ENCODE measurements at places on chromosomes 16 and 17.

DNA sequence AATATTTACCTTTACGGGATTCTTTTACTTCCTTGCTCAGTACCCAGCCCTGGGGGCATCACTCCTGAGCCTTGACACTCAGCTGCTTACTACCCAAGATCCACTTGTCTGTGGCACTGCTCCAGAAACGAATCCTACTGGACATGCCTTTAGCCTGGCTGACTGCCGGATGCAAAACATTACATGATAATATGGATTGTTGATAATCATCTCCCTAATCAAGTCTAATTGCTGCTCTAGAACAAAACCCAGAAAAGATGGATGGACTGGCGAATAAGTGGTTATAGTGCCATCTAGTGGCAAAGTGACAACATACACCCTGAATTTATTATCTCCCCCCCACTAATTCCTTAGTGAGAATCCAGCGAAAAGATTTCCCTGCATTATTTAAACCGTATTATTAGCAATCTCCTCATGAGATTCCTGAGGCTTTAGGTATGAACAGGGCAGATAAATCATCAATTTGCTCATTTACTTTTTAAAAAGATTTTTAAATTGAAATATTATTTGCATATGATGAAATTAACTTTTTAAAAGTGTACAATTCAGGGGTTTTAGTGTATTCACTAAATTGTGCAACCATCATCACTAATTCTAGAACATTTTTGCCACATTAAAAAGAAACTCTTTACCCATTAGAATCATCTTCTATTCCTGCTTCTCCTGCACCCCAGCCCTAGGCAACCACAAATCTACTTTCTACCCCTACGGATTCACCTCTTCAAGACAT, 61.6 kb downstream of the RGS9 start:
- DNase-seq = peak; percentile 81

DNA sequence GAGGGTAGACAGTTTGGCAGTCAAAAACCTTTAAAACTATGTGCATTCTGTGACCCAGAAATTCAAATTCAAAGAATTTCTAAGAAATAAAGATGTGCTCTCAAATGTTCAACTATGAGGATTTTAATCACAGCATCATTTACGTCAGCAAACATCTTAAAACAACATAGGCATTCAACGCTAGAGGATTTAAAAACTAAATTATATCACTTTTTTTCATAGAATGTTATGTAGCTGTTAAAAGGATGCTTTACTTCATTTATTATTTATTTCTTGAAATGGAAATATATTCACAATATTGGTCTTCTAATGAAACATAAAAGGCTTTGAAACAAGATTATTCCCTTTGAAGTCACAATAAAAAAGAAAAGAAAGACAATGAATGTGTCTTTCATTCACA, 3.6 kb downstream of the GLP2R start:
- no peak for DNase-seq

DNA sequence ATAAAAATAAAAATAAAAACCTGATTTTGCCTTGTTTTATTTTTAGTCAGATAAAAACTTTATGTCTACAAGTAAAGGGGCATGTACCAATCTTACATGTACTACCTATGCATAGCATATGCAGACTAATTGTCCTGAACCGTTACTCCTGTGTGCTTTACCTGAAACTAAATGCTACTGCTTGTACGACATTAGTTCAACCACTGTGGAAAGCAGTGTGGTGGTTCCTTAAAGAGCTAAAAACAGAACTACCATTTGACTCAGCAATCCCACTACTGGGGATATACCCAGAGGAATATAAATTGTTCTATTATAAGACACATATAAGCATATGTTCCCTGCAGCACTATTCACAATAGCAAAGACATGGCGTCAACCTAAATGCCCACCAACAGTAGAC, 426.0 kb upstream of the PMFBP1 start:
- no peak for DNase-seq

DNA sequence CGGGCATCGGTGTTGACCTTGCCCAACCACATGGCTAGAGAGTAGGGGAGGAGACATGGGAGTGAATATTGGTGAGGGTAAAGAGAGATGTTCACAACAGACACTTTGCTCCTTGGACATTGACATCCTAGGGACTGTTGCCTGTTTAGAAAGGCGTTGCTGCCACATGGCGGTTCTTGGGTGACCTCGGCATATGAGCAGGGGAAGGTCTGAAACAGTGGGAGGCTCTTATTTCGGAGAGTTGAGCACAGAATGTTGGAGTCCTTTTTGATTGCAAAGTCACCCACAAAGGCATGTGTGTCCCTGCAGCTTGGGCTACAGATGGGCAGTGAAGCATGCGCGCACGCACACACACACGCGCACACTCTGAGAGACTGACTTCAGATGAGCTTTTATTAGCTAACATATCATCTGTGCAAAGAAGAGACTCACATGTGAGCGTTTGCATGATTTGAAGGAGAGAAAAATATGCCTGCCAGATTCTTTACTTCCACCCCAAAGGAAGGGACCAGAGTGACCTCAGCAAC, 104.4 kb downstream of the SHISA9 start:
- no peak for DNase-seq

DNA sequence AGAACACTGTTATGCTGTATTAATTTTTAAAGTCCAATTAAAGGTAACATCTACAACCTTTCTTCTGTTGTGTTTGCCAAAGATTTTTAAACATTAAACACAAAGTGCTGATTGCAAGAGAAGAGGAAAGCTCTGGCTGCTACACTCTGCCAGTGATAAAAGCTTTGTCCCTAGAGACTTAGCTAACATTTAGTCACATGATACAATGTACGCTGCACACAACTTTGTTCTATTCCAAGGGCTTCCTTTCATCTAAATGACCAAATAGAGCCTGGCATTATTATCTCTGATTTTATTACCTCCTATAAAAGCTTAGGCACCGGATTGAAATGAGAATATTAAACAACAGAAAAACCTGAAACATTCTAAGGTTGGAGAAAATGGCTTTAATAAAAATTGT, 388.7 kb upstream of the PMFBP1 start:
- no peak for DNase-seq

DNA sequence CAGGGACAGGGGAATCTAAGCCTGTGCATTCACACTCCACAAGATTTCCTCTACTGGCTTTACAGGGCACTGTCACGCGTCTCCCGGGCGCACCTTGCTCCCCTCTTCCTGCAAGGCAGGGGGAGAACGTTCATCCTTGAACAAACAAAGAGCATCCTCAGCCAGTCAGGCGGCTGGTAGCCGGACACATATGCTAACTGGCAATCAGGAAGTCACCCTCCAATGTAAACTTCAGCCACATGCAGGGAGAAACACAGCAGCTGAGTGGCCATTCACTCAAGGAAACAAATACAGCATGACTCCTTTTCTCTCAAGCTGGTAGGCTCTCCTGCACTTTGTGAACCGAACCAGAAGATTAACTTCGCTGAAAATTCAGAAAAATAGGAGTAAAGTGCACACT, 10.8 kb upstream of the HSBP1 start:
- DNase-seq = no peak

GRCh38 chr17:21774263-21774662, 81.9 kb downstream of the KCNJ18 start:
- no peak for DNase-seq

Data from GM13976 (cell line).